ENCODE measurements at places on chromosomes 5 and 9. TPM values are rescaled to one million over a fixed set of nuclear protein-coding genes. Genes with fewer than 3 reads are reported as not detected.

Gene FOXD4
- total RNA-seq = not detected

Gene PCYOX1L
- total RNA-seq = 2.3 TPM

Gene GHR
- 9.6 TPM for total RNA-seq

- DNase-seq = no peak
Measured at GRCh38 chr5:36646507-36647023, 40.2 kb downstream of the SLC1A3 start.

DNA sequence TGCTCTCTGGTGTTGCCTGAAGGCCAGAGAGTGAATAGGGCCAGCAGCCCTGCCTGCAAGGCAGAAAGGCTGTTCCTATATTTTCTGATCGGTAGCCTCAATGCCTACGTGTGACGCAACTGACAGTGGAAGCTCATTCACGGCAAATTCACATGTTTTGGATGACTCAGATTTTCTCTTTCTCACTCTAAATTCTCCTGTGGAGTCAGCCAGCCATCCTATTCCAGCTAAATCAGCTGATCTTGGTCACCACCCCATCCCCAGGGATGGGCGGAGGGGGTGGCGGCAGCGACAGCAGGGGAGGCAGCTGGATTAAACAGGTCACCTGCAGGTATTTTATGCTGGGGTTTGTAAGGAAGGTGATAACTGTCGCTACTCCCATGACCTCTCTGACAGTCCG lies 52.3 kb downstream of the ZNF510 start:
- no peak for DNase-seq

GRCh38 chr5:73443829-73444498 lies 4.6 kb downstream of the FOXD1 start:
- DNase-seq = no peak

- DNase-seq = no peak
Measured at GRCh38 chr9:120360046-120360445, 219.9 kb downstream of the CDK5RAP2 start.

- DNase-seq = no peak
Measured at GRCh38 chr5:10519729-10520128, 44.1 kb upstream of the ANKRD33B start.

GRCh38 chr9:134349936-134350335 lies 23.7 kb downstream of the RXRA start:
- no peak for DNase-seq

GRCh38 chr5:81904166-81904565 lies 67.7 kb upstream of the ATG10 start:
- DNase-seq = no peak

- DNase-seq = no peak
Measured at GRCh38 chr5:50595199-50595598, 71.2 kb upstream of the PARP8 start.
